ENCODE measurements at places on chromosomes 6 and 20. TPM values are rescaled to one million over a fixed set of nuclear protein-coding genes. Genes with fewer than 3 reads are reported as not detected.

DNA sequence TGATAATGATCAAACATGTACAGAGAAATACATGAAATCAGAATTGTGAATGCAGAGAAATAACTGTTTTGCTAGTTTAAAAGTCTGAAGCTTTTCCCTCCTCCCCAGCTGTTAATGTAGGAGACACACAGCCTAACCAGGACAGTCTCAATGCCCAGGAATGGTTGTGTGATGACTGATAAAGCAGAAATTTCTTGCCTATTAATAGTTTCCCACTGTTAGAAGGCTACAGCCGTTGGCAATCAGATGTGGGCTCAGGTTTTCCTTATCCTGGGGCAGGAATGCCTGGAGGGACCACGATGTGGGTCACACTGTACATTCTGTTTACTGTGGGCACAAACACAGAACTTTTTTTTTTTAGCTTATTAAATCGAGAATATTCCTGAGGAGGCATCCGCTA, 1.9 kb downstream of the PPP1R3D start:
- peak; percentile 33 for DNase-seq

GRCh38 chr20:4371623-4372251, 350.0 kb upstream of the PRND start:
- DNase-seq: no peak

DNA sequence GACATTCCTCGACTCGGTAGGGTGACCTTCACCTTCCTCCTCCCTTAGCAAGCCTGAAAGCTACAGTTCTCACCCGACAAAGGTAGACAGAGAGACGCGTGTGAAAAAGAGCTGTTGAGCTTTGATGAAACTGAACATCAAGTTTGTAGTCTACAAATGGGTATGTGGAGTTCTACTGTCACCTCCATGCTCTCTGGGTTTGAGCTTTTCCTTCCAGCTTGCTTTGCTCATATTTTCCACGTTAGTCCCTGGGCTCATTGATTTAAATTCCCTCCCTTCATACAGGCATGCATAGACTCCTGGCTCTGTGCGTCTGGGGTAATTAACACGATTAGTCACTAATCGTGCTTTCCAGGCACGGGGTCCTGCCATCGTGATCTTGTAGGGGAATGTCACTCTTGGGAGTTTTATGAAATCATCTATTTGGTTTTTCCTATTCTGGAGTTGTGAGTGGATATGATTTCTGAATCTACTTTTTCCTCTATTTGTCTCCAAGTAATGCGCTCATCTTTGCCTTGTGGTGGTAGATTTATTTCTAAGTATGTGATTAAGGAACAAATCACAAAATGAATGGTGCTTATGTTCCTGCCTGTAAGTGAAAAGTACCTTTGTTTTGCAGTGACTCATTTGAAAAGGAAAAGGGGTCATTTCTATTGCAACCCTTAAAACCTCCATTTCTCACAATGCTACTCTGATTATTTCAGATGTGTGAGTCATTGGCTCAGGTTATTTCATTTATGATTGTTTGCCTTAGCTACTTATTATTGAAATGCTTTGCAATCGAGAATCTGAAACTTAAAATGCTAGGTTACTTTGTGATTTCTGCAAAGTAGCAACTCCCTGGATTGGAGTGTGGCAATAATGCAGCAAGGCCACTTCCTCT, 154.6 kb downstream of the ZDHHC14 start:
- DNase-seq: peak; percentile 84

- DNase-seq: no peak
These were observed 68.5 kb upstream of the ARMH2 start for GRCh38 chr6:24867104-24867703.

GRCh38 chr6:118746145-118746824, 94.9 kb upstream of the CEP85L start:
- DNase-seq: peak; percentile 61

DNA sequence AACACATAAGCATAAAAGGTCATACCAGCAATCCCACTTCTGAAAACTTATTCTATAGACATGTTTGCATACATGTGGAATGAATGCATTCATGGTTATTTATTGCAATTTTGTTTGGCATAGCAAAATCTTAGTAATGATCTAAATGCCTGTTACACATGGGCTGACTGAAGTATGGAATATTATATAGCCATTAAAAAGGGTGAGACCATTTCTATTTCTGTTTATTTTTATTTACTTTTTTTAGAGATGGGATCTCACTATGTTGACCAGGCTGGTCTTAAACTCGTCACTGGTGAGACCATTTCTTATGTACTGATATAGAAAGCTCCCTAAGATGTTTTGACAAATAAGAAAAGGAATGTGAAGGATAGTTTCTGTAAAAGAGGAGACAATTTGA, 14.3 kb upstream of the SCRT2 start:
- DNase-seq: no peak

The ANKRD66 gene
- 0.75 TPM for polyA plus RNA-seq

The HRH3 gene
- 2.2 TPM for polyA plus RNA-seq

The NAPB gene
- polyA plus RNA-seq: 12.9 TPM

The SLX4IP gene
- polyA plus RNA-seq: 3.2 TPM
